Ascending aorta (tissue), 2 donors: ENCODE measurements at places on chromosomes 2 and 18. TPM values are rescaled to one million over a fixed set of nuclear protein-coding genes. Genes with fewer than 3 reads are reported as not detected.
A peak's percentile ranks its signal among the peaks of the same experiment; 100 is the strongest.

- no peak overlapping the region for H3K4me3 ChIP-seq
- H3K4me1 ChIP-seq = no peaks in the 10 kb centered on the region
- DNase-seq = no peak
- H3K27ac ChIP-seq = no peak overlapping the region
Measured at GRCh38 chr2:182020286-182021070, 34.8 kb downstream of the PPP1R1C start.

- no peaks in the 10 kb centered on the region for H3K4me1 ChIP-seq
- H3K27me3 ChIP-seq = no peaks in the 10 kb centered on the region
- no peak overlapping the region for H3K4me3 ChIP-seq
Measured at GRCh38 chr2:74072565-74072964, 75.1 kb downstream of the BOLA3 start.

GRCh38 chr2:2827761-2828221 lies 496.7 kb upstream of the MYT1L start:
- H3K36me3 ChIP-seq = no peaks in the 10 kb centered on the region
- H3K27me3 ChIP-seq = no peaks in the 10 kb centered on the region
- peak; percentile 46 for DNase-seq
- no peak overlapping the region for H3K4me3 ChIP-seq
- no peaks in the 10 kb centered on the region for H3K4me1 ChIP-seq
- H3K27ac ChIP-seq = no peak overlapping the region

DNA sequence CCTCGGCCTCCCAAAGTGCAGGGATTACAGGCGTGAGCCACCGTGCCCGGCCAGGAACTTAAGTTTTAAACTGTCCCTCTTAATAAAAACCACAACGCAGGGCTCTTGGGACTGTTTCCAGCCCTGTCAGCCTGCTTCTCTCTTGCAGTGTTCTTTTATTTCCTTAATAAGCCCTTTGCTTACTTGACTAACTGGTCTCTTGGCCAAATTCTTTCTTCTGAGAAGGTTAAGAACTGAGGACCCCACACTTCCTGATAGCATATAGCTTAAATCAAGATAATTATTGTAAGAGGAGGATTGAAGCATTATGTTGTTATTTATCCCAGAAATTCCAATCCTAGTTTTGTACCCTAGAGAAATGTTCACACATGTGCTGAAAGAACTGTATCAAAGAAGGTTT lies 128.2 kb upstream of the UXS1 start:
- no peak overlapping the region for H3K27ac ChIP-seq
- H3K27me3 ChIP-seq = no peaks in the 10 kb centered on the region
- H3K4me1 ChIP-seq = no peaks in the 10 kb centered on the region
- DNase-seq = no peak
- H3K4me3 ChIP-seq = no peak overlapping the region
- H3K36me3 ChIP-seq = no peaks in the 10 kb centered on the region

GRCh38 chr2:25251422-25252273 lies 83.3 kb upstream of the POMC start:
- DNase-seq = no peak
- peaks cover 15% of the 10 kb centered on the region for H3K36me3 ChIP-seq
- H3K27me3 ChIP-seq = no peaks in the 10 kb centered on the region
- peak overlapping the region; percentile 67 for H3K27ac ChIP-seq
- peaks cover 13% of the 10 kb centered on the region for H3K4me1 ChIP-seq

DNA sequence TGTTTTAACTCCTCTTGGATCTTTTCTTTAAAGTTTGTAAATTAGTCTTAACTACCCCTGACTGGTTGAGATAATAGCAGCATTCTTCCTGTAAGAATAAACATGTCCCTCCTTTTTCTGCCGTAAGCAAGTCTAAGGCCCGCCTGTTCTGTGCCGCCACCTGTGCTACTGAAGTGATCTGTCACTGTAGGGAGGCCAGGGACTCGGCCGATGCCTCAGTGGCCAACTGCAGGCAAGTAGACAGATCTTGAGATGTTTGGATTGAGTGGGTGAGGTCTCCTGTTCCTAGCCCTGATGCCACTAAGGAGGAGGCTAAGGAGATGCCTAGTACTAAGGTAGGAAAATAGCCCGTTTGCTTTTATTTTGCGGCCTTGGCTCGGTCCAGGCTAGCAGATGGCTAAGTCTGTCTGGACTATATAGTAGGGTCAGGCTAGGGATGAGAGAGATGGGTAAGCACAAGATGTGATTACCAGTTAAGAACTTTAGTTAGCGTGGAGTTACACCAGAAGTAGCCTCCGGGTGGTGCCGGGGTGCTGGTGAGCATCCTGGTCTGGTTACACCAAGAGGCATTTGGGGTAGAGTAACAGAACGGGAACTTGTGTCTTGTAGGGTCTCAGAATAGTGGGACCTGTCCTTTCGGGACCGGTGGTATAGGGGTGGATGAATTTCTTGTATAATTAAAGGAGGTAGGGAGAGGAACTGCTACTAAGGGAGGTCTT lies 584.2 kb downstream of the SUCLG1 start:
- H3K27ac ChIP-seq = no peak overlapping the region
- no peaks in the 10 kb centered on the region for H3K36me3 ChIP-seq
- no peak for DNase-seq
- no peaks in the 10 kb centered on the region for H3K27me3 ChIP-seq

DNA sequence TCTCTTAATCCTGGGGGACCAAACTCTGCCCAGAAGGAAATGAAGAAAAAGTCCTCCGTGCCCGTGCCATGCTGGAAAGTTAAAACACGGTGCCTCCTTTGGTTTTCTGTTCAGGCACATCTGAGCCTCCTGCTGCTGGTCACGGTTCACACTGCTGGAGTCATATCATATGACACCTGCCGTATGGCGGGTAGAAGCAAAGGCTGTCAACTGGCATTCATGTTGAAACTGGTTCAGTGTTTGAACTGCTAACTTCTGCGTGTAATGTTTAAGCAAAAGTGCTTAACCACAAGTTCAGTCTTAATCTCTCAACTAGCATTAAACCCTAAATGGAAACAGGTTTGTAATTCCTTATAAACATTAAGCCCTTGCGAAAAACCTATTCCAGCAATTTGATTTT lies 3.1 kb downstream of the STK39 start:
- H3K4me1 ChIP-seq = peaks cover 10% of the 10 kb centered on the region
- no peaks in the 10 kb centered on the region for H3K27me3 ChIP-seq
- no peaks in the 10 kb centered on the region for H3K36me3 ChIP-seq
- H3K4me3 ChIP-seq = no peak overlapping the region
- no peak overlapping the region for H3K27ac ChIP-seq

DNA sequence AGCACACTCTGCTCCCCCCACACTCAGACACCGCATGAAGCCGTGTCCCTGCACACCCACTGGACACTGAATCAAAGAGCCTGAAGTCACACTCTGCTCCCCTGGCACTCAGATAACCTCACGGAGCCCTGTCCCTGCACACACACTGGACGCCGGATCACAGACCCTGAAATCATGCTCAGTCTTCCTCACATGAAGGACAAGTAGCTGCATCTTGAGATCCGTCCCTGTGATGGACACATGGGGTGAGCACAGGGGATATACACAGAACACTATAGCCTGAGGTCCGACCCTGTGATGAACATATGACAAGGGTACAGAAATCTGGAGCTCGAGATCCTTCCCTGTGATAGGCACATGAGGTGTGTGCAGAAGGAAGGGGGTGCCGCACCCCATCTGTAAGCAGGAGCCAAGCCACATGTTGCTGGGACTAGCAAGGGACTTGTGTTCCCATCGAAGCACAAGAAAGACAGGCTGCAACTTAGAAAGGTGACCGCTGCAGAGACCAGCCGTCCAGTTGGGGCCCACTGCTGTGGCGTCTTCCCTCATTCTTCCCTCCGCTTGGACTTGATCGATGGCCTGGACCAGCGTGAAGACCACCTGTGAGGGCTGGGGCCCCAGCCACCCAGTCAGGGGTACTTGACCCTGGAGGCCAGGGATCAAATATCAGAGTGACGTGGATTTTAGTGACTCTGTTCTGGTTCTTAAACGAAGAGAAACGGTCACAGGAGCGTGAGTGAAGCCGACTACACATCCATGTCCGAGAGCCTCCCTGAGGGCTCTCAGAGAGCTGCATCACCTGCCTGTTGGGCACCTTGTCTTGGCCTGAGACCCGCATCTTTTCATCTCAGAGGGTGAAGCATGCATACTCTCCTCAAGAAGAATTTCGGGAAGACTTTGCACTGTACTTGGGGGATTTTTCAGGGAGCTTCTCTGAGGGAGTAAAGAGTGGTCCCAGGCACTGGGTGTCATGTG lies 391.7 kb upstream of the SALL3 start:
- H3K36me3 ChIP-seq = no peaks in the 10 kb centered on the region
- no peaks in the 10 kb centered on the region for H3K27me3 ChIP-seq
- no peak for DNase-seq
- H3K4me3 ChIP-seq = no peak overlapping the region
- no peak overlapping the region for H3K27ac ChIP-seq
- no peaks in the 10 kb centered on the region for H3K4me1 ChIP-seq

GRCh38 chr2:11315074-11315705 lies 29.2 kb downstream of the ROCK2 start:
- no peak for DNase-seq
- H3K27me3 ChIP-seq = no peaks in the 10 kb centered on the region
- no peak overlapping the region for H3K27ac ChIP-seq
- H3K4me3 ChIP-seq = no peak overlapping the region
- H3K4me1 ChIP-seq = peaks cover 4% of the 10 kb centered on the region
- no peaks in the 10 kb centered on the region for H3K36me3 ChIP-seq

- H3K27ac ChIP-seq = no peak overlapping the region
- no peaks in the 10 kb centered on the region for H3K4me1 ChIP-seq
Measured at GRCh38 chr18:63402246-63403162, 19.8 kb downstream of the VPS4B start.

- no peak overlapping the region for H3K27ac ChIP-seq
- DNase-seq = no peak
- no peaks in the 10 kb centered on the region for H3K4me1 ChIP-seq
- H3K27me3 ChIP-seq = no peaks in the 10 kb centered on the region
Measured at GRCh38 chr2:10779776-10780490, 32.7 kb downstream of the PDIA6 start.

GRCh38 chr2:104938231-104938941 lies 84.5 kb downstream of the POU3F3 start:
- DNase-seq = no peak
- H3K4me3 ChIP-seq = no peak overlapping the region
- H3K27me3 ChIP-seq = no peaks in the 10 kb centered on the region
- no peaks in the 10 kb centered on the region for H3K4me1 ChIP-seq
- no peak overlapping the region for H3K27ac ChIP-seq
- H3K36me3 ChIP-seq = no peaks in the 10 kb centered on the region

- H3K27ac ChIP-seq = no peak overlapping the region
- H3K4me3 ChIP-seq = no peak overlapping the region
- no peak for DNase-seq
- no peaks in the 10 kb centered on the region for H3K27me3 ChIP-seq
- no peaks in the 10 kb centered on the region for H3K36me3 ChIP-seq
Measured at GRCh38 chr2:219323434-219323833, 9.1 kb downstream of the RESP18 start.

DNA sequence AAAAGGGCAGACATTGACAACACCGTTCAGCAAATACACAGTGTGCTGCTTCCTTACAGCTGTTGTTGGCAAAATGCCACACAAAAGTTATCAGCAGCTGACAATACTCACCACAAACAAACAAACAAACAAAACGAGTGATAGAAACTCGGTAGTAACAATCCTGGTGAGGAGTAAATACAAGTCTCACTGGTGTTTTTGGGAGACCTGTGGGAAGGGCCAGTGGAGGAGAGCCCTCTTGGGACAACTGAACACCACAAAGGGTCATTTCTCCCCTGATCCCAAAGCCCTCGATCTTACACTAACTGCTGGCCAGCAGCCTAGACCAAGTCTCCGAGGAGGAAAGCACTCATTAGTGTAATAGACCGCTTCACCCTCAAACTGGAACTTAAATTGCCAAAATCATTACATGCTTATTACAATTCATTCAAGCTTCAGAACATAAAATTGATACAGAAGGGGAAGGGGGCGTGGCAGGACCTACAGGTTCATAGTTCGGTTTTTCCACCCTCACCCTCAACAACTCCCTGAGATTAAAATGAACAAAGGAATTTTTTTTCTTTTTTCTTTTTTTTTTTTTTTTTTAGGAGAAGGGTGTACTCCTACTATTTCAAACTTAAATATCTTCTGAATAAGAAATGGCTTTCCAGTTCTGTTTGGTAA lies 5.0 kb downstream of the AP1S3 start:
- DNase-seq = no peak
- no peaks in the 10 kb centered on the region for H3K27me3 ChIP-seq
- no peak overlapping the region for H3K4me3 ChIP-seq
- no peak overlapping the region for H3K27ac ChIP-seq
- no peaks in the 10 kb centered on the region for H3K4me1 ChIP-seq

- H3K36me3 ChIP-seq = no peaks in the 10 kb centered on the region
- H3K27ac ChIP-seq = no peak overlapping the region
- no peak overlapping the region for H3K4me3 ChIP-seq
- DNase-seq = no peak
- H3K27me3 ChIP-seq = no peaks in the 10 kb centered on the region
- H3K4me1 ChIP-seq = no peaks in the 10 kb centered on the region
Measured at GRCh38 chr2:133602538-133602937, 34.3 kb upstream of the NCKAP5 start.

DNA sequence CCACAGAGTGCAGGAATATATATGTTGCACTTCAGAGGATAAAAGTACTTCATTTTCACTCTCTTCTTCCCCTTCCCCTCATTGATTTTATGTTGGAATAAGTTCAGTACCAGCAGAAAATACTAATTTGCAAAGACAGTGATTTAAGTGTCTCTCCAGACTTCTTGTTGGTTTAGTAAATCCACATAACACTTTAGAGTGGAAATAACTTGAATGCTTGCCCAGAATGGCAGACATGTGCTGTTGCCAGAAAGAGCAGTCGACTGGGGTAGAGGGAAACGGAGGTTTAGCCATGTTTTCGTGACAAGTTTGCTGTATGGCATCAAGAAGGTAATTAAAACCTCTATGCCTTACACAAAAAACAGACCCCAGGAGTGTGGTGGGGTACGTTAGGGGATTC lies 246.0 kb upstream of the CXCR4 start:
- no peak for DNase-seq
- H3K4me1 ChIP-seq = no peaks in the 10 kb centered on the region
- no peaks in the 10 kb centered on the region for H3K27me3 ChIP-seq
- no peak overlapping the region for H3K4me3 ChIP-seq
- H3K36me3 ChIP-seq = no peaks in the 10 kb centered on the region
- no peak overlapping the region for H3K27ac ChIP-seq

DNA sequence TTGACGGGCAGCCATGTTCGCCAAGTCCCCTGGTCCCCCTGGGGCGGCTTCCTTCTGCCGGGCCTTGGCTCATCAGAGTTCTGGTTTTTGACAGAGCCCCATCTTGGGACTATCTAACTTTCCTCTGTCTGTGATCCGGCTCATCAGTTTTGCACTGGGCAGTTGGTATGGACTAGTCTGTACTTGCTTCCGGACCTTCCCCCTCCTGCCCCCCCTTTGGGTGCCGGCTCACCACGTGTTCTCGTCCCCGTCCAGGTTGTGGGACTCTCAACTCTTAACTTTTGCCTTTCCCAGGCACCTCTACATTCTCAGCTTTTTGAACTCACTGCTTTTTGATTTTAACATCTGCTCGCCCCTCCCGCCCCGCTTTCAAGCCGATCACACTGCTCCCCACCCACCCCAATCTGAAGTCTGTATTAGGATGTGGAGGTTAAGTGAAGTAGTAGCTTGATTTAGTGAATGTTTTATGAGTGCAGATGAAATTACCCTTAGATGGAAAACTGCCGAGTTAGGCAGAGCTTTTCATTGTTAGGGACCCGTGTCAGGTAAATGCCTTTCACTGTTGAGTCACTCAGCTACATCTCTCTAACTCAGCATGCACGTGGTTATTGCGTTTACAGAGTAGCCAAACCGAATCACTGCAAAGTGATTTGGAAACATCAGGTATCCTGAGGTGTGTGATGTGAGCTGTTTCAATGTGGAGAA lies 874 bp downstream of the WDR43 start:
- H3K4me1 ChIP-seq = peaks cover 8% of the 10 kb centered on the region
- peak overlapping the region; percentile 100 for H3K4me3 ChIP-seq
- DNase-seq = peak; percentile 65
- no peaks in the 10 kb centered on the region for H3K27me3 ChIP-seq

Gene GLI2
- 23.1 TPM for total RNA-seq

Gene SPC25
- not detected for total RNA-seq

Gene FBXO15
- total RNA-seq = not detected

Gene CIDEA
- not detected for total RNA-seq

Gene SLC5A7
- not detected for total RNA-seq

Gene SLC16A14
- 15.8 TPM for total RNA-seq
